ENCODE measurements at places on chromosomes 1 and 21.

DNA sequence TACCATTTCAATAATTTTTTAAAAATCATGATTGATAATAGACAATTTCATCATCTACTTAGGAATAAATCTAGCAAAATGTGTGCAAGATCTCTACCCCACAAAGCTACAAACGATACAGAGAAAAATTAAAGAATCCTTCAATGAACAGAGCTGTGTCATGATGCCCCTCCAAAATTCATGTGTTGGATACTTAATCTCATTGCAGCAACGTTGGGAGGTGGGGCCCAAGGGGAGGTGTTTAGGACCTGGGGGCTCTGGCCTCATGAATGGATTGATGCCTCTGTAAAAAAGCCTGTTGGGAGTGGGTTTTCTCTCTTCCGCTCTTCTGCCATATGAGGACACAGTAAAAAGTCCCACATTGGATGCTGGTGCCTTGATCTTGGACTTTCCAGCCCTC, 54.9 kb downstream of the PRSS38 start:
- DNase-seq, result no peak

DNA sequence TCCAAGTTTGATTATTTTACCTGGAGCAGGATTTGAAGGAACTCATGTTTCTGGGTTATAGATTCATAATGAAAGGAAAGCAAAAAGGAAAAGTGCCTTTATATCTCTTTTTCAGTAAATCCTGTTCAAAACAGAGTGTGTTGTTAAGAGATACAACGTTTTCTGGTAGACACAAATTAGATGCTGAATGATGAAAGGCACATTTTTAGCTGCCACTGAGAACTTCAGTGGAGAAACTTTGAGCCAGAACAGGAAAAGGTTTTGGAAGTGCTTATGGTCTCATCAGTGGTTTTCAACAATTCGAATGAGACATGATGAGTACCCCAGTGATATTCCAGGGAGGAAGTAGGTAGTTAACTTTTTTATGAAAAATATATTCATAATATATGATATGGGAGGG, 338.0 kb upstream of the C1orf87 start:
- DNase-seq, result no peak

GRCh38 chr1:67564193-67564592, 120.8 kb upstream of the GADD45A start:
- no peak for DNase-seq

- DNase-seq, result no peak
Measured at GRCh38 chr1:11330411-11330810, 57.4 kb downstream of the UBIAD1 start.

DNA sequence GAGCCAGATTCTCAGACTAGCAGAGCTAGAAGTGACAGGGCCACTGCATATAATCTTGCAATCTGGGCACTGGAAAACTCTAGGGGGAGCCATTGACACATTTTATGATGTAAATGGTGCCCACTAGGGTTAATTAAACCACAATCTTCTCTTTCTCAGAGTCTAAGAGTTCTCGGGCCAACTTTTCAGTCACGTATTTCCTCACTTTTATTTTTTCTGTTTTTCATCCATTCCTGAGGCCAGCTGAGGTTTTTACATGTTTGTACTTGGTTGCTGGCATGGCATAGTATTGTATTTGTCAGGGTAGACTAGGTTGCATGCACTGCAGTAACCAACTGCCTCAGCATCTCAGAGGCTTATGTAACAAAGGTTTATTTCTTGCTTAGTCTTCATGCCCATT, 138.2 kb downstream of the ZNF326 start:
- DNase-seq, result peak; percentile 56

DNA sequence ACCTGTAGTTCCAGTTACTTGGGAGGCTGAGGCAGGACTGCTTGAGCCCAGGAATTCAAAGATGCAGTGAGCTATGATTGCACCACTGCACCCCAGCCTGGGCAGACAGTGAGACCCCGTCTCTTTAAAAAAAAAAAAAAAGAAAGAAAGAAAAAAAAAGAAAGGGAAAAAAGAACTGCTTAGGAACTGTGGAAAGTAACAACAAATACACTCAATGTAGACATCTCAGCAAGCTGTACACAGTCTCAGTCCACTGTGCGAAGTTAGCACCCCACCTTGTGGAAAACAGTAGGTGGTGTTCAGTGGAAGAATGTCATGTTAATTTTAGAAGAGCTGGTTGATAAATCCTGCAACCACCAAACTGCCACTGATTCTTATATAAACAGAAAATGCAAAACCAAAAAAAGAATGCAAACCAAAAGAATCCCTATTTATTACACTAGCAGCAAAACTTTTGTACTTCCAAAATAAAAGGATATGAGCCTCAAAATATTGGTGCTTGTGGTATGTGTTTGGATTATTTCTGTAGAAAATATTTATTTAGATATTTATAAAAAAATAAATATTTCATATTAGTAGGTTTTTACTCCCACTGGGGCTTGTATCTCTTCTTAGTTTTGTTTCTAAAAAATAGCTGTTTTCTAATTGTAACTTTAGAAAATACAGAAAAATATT, 31.1 kb downstream of the ALG14 start:
- DNase-seq, result peak; percentile 14

GRCh38 chr1:64368344-64368743, 101.6 kb upstream of the CACHD1 start:
- no peak for DNase-seq

- DNase-seq, result no peak
Measured at GRCh38 chr1:20178634-20179370, 7.1 kb upstream of the UBXN10 start.

GRCh38 chr1:228166170-228166936, 749 bp downstream of the IBA57 start:
- peak; percentile 94 for DNase-seq

DNA sequence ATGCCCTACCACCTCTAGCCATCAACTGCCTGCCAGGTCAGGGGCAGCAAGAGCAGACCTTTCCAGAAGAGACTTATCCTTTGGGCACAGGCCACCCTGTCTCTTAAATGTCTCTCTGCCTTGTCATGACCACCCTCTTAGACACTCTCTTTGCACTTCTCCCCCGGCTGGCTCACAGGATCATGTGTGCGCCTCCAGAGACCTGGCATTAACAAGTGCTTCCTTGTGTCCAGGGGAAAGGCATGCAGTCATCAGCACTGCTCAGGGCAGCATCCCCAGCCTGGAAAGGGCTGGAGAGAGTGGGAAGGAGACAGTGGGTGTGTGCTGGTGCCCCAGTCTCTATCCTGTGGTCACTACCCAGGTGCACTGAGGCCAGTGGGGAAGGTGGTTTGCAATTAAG, 85.2 kb upstream of the TLR5 start:
- DNase-seq, result no peak

- peak; percentile 90 for DNase-seq
Measured at GRCh38 chr1:41450747-41451285, 33.7 kb downstream of the EDN2 start.

DNA sequence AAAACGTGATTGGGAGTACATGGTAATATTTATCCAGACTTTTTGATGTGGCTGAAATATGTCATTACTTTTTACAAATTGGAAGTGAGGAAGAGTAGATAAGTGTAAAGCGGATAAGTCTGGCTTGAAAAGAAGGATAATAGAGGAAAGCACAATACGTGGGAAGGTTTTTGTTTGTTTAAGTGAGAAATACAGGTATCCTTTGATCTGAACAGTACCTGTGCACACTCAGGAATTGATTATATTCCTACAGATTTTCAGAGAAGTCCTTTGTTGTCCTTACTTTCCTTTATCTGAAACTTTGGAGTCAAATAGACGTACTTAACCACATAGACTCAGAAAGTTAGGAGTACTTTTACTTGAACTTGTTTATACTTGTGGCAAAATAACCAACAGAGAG, 20.2 kb downstream of the CCDC18 start:
- no peak for DNase-seq

DNA sequence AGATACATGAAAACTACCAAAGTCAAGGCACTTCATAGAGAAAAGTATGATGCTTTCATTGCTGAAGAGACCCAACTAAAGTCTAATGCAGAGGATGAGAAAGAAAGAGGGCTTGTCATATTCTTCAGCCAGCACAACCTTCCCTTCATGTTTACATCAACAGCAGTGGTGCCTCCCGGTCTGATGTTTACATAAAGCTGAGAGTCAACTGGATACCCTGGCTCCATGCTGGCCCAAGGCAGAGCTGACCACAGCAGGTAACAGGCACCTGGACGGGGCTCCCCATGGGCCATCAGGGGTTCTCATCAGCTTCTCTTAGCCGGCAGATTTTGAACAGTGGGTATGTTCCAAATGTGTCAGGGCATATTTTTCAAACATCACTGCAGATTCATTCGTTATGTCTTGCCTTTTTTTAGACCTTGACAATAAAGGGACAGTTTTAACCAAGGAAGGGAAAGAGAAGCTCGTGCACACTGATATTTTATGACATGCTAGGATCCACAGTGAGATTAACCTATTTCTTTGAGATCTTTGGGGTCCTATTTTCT, 117.1 kb downstream of the NRIP1 start:
- no peak for DNase-seq

- DNase-seq, result no peak
Measured at GRCh38 chr1:19315378-19316198, 3.5 kb downstream of the SLC66A1 start.

- no peak for DNase-seq
Measured at GRCh38 chr1:29355375-29355774, 119.1 kb downstream of the PTPRU start.

DNA sequence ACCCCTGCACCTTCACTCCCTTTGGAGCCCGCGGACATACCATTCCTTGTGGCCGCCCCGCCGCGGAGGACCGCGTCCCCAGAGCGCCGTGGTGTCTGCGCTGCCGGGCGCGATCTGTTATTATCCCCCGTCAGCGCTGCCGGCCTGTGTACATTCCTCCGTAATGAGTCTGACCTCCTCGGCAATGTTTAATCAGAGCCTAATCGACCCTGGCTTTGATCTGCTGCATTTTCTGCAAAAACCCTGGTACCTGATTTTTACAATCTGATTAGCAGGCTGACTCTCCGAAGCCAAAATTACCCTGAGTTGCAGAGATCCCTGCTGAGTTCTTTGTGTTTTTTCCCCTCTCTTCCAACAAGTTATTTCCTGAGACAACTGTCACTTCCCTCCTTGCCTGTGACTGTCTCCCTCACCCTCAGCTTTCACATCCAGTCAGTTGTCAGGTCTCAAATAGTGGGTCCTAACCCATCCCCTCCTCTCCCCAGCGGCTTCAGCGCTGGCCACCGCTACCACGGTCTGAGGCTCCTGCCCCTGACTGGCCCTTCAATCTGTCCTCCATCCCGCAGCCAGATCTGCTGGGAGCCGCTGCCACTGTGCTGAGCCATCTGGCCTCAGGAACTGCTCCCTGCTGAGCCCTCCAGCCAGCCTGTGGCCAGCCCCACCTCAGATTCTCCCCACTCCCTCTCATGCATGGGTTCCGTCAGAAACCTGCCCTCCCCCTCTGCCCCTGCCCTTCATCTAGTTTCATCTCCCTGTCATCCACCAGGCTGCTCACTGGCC, 53.5 kb downstream of the GLIS1 start:
- no peak for DNase-seq

- DNase-seq, result peak; percentile 75
Measured at GRCh38 chr1:2382621-2383361, 8.6 kb downstream of the MORN1 start.

DNA sequence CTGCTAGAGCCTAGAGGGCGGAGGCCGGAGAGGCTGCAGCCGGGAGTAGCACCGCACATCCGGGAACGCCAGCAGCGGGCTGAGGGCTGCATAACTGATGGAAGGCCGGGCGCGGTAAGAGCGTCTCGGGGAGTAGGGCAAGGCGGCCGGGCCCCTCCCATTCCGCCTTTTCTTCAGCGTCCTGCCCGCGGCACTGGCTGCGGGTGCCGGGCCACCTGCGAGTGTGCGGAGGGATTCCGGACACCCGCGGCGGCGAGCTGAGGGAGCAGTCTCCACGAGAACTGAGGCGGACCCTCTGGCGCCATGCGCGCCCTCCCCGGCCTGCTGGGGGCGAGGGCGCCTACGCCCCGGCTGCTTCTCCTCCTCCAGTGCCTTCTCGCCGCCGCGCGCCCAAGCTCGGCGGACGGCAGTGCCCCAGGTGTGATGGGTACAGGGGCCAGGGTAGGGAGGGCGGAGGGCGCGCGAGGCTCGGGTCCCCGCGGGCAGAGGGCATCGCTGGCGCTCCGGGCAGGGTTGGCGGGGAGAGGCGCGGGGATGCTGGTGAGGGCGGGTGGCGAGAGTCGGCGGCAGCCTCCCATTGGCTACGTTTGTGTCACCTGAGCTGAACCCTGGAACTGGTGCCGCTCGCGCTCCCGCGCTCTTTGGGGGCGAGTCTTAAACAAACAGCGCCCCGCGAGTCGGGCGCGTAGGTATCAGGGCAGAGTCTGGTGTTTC, 334.4 kb downstream of the SRGAP2C start:
- no peak for DNase-seq

- DNase-seq, result no peak
Measured at GRCh38 chr1:86233403-86233802, 76.8 kb upstream of the COL24A1 start.

DNA sequence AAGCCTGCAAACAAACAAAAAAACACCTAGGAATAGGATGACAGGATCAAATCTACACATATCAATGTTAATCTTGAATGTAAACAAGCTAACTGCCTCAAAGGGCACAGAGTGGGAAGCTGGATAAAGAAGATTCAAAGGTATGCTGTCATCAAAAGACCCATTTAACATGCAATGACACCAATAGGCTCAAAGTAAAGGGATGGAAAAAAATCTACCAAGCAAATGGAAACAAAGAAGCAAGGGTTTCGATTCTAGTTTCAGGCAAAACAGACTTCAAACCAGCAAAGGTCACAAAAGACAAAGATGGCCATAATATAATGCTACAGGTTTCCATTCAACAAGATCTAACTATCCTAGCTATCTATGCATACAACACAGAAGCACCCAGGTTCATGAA, 16.2 kb upstream of the OR2T10 start:
- no peak for DNase-seq

DNA sequence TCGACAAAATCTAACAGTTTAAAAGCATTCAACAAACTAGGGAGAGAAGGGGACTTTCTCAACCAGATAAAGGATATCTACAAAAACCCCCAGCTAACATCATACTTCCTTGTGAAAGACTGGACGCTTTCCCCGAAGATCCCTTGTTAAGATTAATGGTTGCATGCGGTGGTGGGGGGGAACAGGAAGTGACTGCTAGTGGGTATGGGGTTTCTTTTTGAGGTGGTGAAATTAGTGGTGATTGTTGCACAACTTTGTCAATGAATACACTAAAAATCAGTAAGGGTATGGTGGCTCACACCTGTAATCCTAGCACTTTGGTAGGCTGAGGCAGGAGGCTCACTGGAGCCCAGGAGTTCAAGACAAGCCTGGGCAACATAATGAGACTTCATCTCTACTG, 26.9 kb upstream of the EYA3 start:
- DNase-seq, result no peak

DNA sequence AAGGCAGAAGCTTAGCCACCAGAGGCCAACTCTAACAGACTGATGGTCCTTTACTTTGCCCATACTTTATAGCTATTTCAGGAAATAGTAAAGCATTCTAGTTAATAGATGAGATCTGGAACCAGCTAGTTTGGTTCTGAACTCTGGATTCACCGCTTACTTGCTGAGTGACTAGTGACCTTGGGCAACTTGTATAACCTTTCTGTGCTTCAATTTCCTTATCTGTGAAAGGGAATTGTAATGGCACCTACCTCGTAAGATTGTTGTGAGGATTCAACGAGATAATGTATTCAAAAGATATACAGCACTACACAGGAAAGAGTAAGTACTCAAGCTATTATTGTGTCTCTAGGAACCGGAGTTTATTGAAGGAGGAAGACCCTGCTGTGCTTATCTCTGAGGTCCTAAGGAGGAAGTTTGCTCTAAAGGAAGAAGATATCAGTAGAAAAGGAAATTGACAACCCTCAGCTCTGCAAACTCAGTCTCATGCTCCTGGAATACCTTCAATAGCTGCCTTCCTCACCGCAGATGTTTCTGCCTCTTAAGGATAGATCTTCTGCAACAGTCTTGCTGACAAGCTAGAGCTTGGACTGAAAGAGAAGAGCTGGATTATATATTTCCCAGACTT, 11.9 kb downstream of the MTFR1L start:
- DNase-seq, result no peak

All from T47D (cell line).